ENCODE measurements at places on chromosomes 13 and 19.
A peak's percentile ranks its signal among the peaks of the same experiment; 100 is the strongest.

DNA sequence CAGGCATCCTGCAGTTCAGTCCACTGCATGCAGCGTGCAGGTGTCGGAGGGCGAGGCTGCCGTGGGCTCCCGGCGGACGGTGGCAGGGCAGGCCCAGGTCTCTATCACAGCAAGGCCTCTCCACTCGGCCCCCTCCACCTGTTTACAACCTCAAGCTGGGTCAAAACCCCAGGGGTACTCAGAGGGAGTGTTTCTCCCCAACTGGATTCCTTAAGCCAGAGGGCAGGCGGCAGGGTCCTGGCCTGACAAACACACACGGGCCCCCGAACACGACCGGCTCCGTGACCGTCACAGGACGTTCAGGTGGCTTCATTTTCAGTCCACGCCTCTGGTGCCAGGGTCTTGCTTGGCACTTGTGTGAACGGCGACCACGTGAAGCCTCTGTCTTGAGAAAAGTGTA lies 23.5 kb downstream of the RASA3 start:
- no peak for DNase-seq

DNA sequence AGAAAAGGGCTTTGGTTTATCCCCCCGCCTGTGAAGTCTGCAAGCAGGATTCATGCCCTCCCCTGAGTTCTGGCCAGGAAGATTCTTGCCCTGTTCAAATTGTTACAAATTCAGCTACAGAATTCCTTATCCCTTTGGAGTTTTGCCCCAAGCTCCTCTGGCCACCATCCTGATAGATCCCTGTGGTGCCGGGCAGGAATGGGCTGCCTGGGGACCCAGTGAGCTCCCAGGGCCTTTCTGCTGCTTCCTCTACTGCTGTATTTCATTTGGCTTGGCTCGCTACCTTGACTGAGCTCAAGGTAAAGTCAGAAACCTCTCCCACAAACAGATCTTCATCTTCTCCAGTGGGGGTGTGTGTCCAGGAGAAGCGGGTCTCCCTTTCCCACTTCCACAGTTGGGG lies 194.6 kb upstream of the NBEA start:
- no peak for DNase-seq

DNA sequence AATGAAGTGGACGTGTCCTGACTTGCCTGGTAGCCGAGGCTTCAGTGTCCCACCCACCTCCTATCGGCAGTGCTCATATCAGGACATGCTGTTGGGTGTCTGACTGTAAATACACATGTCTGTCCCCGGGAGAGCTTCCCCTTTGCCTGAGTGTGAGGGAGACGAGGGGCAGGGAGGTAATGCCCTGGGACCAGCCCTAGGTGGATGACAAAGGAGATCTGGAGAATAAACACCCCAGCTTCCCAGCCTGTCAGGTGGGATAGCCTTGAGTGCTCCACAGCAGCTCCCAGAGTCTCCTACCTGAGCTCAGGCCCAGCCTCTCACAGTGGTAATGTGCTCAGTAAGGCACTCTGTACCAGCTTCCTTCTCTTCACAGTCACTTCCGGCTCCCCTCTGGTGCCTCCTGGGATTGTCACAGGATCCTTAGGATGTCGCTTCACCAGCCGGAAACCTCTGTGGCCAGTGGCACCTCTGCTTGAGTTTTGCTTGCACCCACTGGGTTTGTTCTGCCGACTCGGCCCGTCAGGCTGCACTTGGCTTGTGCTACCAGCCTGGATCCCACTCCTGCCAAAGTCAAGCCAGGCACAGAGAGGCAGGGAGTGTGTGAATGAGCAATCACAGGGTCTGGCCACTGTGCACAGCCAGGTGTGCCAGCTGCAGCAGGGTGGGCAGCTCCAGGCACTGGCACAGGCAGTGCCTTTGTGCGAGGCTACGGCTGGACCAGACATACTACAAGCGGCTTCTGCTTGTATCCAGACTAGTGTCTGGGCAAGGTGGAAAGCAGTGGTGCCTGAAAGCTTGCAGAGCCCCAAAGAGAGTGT lies 54.4 kb upstream of the RGCC start:
- no peak for DNase-seq

DNA sequence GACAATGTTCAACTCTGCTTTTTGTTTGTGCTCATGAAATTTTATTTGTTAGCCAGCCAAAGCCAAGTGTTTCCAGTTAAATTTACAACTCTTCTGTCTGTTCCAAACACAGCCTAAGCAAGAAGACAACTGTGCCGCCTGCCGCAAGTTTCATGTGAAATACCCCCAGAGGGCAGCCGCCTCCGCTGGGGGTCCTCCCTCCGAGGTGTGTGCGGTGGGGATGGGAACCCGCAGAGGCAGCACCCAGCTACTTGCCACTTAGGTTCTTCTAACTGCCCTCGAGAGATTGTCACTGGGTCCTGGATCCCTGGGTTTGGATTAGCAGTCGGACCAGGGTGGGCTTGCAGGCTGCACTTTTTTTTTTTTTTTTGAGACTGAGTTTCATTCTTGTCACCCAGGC lies 28.5 kb downstream of the ATP11A start:
- no peak for DNase-seq

DNA sequence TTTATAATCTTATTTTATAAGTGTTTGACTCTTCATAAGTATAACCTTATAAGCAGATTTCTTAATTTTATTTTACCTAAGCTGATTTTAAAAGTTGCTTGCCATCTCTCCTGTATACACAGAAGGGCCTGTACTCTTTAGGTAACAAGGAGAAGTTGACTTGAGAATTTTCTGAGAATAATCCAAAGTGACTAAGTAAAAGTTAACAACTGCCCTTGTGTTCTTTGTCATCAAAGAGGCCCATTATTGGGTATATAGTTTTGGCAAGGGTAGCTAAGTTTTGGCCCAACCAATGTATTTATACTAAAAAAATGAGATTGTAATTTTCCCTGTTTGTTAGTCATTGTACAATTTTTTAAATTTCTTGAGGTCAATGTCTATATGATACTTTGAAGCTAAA lies 3.2 kb downstream of the LCP1 start:
- DNase-seq = no peak

DNA sequence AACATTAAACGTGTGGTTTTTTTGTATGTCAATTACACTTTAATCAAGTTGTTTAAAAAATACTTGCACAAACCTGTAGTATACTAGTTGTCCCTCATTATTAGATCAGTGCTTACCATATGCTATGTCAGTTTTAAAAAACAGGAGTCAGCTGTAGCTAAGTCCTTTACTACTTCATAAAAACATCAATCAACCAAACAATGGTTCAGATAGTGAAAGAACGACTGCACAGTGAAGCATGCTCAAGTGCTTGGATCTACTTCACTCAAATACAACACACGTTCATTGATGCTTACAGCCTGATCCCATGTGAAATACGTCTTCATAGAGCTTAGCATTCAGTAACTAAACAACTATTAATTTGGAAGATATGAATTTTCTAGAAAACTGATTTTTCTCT lies 225.0 kb downstream of the FGF14 start:
- no peak for DNase-seq

DNA sequence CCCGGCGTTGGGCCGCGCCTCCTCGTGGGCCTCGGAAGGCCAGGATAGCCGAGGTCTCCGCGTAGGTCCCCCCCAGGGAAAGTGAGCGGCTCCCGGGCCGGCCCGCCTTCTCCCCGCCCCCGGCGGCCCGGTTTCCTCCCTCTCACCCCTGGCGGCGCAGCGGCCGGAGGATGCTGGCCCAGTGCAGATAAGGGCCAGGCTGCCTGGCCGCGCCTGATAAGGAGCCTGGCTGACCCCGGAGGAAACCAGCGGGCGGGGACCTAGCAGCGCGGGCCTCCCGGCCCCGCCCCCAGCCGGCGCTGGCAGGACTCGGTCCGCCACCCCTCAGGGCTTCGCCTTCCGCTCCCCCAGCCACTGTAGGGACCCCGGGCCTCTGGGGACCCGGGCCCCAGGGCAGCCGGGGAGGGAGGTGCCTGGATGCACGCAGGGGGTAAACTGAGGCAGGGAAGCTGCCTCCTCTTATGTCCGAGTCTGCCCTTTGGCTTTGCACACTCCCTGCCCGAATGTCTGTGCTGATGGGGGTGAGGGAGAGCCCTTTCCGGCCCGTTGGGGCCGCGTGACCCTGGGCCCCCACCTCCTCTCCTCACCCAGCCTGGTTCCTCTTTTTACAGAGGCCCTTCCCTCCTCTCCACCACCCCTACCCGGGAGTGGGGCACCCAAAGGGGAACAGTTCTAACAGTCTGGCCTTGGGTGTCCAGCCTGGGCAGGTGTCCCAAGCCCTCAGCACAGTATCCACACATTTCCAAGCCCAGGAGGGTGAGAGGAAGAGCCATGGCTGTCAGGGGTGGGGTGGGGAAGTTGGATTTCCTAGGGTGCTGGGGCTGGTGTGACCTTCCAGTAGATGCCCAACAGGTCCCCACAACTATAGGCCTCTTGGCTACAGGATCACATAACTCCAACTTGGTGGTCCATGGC lies at the start of gene LYL1:
Gene LYL1 (minus strand): TSS at position 193 of the 915 bp plus-strand sequence. CDS start 1,687 bp downstream, outside the sequence.
- DNase-seq = no peak

DNA sequence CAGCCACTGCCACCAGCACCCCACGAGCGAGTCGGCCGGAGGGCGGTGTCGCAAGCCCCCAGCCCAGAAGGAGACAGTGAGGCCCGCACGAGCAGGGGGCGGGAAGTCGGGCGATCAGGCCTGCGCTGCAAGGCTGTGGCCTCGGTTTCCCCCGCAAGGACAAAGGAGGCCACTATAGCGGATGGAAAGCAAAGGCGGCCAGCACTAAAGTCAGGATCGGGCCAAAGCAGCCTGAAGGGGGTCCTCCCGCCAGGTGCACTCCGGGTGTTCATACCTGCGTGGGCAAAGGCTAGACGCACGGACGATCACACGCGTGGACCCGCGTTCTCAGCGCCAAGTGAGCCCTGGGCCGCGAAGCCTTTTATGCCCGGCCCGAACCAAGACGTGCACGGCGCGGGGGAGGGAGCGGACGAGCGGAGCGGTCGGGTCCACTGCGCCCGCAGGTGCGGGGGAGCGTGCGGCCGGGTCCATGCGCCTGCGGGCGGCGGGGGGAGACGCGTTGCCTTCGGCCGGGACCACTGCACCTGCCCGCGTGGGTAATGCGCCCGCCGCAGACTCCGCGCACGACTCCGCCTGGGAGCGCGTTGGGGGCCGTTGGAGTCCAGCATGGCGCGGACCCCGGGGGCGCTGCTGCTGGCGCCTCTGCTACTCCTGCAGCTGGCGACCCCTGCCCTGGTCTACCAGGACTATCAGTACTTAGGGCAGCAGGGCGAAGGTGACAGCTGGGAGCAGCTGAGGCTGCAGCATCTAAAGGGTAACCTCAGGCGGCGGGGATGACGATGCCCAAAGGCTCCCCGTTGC lies at the start of the genes PRDX2 and THSD8:
Gene PRDX2 (minus strand): TSS at position 335 of the 801 bp plus-strand sequence. CDS start 539 bp downstream, outside the sequence.
Gene THSD8 (plus strand): TSS at position 604 of the 801 bp plus-strand sequence. CDS start 3 bp downstream, at position 607.
- DNase-seq = peak; percentile 48

GRCh38 chr13:31545616-31546015 lies 193.7 kb upstream of the RXFP2 start:
- DNase-seq = no peak

All from stimulated activated CD4-positive, alpha-beta T cell treated with anti-CD3 and anti-CD28 coated beads, Interleukin-1b, Interleukin-23, amount 100 ng/mL, for 1 hour (primary cell).